AG08395 (cell line): ENCODE measurements at places on chromosomes 7 and 10.

GRCh38 chr7:17769918-17770317 lies 170.4 kb downstream of the SNX13 start:
- peak; percentile 48 for DNase-seq

- DNase-seq: no peak
Measured at GRCh38 chr10:43926875-43927406, 278.3 kb upstream of the ZNF32 start.

DNA sequence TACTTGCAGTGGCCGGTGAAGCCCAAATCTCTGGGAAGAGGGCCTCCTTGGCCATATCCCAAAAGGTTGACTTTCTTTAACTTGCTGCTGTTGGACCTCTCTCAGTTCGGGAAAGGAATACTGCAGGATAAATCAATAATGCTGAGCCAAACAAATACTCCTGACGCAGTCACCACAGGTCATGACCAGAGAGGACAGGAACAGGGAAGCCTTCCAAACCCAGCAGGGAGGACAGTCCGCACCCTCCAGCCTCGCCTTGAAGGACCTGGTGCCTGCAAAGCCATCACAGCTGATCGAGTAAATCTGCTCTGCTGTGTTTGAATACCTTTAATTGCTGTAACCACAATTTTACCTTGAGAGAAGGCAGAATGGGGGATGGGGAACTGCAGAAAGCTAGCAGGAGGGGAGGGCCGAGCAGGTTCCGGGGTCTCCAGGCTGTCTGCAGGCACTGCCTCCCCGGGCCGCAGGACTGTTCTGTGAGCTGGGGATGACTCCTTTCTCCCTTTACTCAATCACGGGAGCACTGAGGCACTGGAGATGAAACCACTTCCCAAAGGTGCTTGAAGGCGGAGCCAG lies 20.8 kb upstream of the INSIG1 start:
- DNase-seq: no peak

DNA sequence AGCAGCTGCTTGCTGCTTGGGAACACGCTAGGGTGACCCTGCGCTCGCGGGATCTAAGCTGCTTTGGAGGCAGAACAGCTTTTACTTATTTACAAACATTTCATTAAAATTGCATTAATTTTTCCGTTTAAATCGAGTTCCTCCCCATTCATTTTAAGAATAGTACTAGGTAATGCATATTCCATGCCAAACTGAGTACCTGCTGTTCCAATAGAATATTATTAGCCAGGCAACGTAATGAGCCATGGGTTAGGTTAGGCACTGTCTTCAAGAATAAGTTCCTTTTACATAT lies 860 bp downstream of the EXOC6 start:
- no peak for DNase-seq

DNA sequence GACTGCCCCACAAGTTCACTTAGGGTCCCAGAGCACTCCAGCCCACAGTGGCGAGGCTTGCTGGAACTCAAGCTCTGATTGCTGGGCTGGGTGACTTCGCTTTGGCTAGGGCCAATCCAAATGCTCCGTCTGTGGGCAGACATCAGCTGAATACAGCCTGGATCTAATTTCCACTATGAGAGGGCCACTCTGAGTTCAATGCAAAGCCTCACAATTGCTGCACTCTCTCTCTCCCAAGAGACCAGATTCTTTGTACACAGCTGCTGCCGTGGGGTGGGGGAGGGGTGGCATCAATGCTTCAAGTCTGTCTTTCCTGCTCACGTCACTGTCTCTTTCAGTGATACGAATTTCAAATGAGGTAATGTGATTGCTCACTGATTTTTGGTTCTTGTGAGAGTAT lies 47.3 kb upstream of the BPGM start:
- DNase-seq: no peak

DNA sequence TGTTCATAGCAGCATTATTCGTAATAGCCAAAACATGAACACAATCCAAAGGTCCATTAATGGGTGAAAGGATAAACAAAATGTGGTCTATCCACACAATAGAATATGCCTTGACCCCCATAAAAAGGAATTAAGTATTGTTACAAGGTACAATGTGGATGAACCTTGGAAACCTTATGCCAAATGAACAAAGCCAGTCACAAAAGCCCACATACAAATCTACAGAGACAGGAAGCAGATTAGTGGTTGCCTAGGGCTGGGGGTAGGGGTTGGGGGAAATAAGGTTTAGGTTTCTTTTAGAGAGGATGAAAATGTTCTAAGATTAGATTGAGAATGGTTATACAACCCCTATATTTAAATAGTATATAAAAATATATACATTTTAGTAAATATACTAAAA lies 34.8 kb downstream of the PIP4K2A start:
- no peak for DNase-seq

GRCh38 chr10:6579904-6580278 lies at the start of gene PRKCQ:
TSS of gene PRKCQ (minus strand) at chr10:6580276. CDS start at chr10:6515135, 65,141 bp downstream.
- DNase-seq: no peak

- no peak for DNase-seq
Measured at GRCh38 chr7:962401-963081, 8.1 kb upstream of the ADAP1 start.

GRCh38 chr10:23927576-23928325 lies 281.2 kb upstream of the KIAA1217 start:
- no peak for DNase-seq

GRCh38 chr7:43879477-43879876 lies 10.2 kb upstream of the MRPS24 start:
- DNase-seq: peak; percentile 58
